ENCODE measurements at places on chromosomes 6 and 20.

DNA sequence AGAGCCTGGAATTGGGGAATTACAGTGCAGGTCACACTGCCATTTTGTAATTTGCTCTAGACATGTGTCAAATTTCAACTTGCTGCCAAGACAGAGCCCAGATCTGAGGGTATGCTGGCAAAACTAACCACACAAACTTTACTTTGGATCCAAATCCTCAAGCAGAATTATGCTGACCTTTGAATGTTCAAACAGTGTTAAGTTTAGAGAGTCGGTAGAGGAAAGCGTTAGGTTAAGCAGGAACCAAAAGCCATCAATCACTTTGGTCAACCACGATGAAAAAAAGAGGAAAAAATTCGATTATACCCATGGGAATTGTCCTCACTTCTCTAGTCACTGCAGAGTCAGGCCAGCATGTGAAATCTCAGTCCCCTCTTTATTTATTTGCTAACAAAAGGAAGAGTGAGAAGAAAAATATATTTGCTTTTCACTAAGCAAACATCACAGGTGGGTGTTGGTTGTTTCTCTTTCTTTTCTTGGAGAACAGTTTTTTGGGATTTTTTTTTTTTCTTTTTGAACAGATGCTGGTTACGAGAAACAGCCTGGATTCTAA lies 105.1 kb upstream of the ADGRF1 start:
- DNase-seq = no peak

- no peak for DNase-seq
Observed at GRCh38 chr6:53263917-53264316, 84.8 kb downstream of the ELOVL5 start.

DNA sequence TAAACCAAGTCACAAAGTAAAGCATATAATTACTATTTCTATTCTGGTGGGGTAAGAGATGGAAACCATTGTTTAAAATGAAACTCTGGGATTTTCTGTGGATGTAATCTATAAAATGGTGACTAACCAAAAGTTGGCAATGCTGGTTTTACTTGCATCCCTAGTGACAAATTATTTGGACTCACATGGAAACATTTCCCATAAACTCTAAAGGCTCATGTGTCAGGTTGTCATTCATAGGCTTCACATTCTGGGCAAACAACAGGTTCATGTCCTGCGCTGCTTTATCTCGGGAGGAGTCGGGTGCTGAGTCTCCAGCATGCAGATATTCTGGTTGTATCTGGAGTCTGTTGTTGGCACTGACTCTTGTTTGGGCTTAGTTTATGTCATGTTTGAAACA lies 98.0 kb upstream of the SCP2D1 start:
- DNase-seq = no peak

DNA sequence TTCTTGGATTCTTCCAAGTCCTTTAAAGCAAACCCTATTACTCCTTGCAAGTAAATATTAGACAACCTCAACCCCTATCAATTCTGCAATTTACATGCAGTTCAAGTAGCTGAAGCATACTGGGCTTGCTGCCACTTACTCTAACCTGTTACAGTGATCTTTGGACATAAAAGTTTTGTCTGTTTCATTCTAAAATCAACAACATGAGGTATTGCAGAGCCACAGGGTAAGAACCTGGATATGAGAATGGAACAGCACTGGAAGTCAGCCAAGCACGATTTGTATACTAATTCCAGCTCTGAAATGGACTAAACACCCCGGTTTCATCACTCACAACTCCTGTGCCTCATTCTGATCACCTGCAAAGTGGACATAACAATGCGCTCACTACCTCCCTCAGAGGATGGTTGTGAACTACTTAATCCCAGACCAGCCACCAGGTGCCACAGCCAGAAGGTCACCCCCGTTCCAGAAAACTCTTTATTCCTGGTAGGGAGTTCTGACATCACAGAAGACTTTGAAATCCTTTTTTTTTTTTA lies 270.0 kb downstream of the ADGB start:
- DNase-seq = no peak

DNA sequence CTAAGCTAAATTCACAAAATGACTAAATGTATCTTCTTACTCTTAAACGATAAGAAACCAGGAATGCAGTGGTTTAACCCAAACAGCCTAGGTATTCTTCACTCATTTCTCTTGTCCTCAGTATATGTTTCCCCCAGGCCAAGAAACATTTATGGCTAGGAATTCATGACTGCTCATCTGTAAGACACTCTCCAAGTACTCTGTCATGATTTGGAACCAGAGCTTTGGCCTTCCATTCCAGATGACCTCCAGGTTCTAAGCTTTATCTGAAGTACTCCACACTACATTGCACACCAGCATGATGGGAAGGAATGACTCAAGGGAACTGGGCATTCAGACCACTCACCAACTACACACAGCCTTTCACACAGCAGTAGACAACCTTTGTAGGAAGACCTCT lies 29.3 kb downstream of the NT5E start:
- DNase-seq = no peak

GRCh38 chr20:63787302-63787701 lies 43.8 kb downstream of the ZBTB46 start:
- DNase-seq = no peak

DNA sequence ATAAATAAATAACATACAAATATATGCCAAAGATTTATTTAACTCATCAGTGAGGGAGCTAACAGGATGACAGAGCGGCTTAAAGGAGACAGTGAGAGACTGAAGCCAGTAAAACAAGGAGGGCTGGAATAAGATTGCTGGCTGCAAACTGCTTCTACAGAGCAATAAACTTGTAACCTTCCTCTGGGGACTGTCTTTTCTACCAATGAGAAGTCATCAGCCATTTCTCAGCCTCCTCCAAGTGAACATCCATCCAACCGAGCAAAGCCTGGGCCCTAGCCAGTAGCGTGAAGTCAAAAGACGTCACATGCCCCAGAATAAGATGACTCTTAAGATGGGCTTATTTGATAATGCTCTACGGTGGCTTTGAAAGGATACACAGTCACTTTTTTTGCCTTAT lies 42.5 kb downstream of the CPXM1 start:
- DNase-seq = no peak

- DNase-seq = peak; percentile 9
Observed at GRCh38 chr20:35625584-35626385, 10.2 kb downstream of the SPAG4 start.

DNA sequence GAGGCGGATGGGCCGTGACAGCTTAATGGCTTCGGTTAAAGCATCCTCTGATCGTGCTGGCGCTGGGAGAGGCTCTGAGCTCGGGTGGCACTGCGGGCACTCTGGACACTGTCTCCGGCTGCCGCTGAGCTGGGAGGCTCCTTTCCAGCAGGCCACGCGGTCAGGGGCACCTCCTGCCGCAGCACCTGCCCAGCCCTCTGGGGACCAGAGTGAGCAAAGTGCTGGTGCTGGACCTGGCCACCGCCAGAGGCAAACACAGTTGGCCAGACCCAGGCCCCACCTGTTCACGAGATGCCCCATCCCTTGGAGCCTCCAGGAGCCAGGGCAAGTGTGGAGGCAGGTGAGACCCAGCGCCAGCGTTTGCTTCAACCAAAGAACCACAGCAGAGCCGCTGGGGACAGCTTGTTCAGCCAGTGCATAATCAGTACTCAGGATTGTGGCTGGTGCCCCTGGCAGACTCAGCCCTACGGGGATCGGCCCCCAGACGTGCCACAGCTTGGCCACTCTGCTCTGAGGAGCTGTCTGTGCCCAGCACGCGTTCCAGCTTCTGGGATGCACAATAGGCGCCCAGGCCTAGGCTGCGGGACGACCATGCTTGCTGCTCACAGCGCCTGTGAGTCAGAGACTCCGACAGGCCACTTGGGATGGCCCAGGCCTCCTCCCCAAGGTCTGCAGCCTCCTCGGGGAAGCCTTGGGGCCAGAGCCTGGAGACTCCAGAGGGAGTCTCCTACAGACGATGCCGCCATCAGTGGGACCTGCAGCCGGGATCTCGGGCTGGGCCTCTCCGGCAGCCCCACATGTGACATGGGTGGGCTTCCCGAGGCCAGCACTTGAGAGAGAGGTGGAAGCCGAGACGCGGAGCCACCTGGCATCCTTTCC lies 38.2 kb upstream of the SLCO4A1 start:
- DNase-seq = no peak

GRCh38 chr20:1685304-1686052 lies 27.9 kb upstream of the SIRPG start:
- no peak for DNase-seq

DNA sequence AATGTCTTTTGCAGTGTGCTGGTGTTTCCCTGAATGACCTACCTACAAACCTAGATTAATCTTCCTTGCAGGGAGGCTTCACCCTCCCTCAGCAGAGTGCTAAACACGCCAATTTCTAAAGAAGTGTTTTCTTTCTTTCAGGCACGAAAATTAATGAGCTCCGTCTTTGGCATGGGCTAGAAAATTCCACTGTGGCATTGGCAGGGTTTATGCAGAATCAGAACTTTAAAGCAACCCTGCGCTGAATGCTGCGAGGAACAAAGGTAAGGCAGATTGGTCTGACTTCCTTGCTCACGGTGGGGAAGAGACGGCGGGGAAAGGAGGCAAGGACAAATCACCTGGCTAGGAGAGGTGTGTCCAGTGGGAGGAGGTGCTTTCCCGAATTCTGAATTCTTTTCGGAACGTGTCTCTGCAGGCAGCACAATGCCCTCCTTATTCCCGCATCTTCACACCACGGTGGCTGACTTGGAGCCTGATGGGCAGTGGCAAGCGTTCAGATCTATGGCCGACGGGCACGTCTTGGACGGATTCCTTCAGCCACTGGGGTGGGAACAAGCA lies 6.2 kb upstream of the BANF2 start:
- no peak for DNase-seq

- peak; percentile 69 for DNase-seq
Observed at GRCh38 chr20:58308680-58309527, 611 bp upstream of the RAB22A start.

GRCh38 chr6:15658181-15658744 lies 4.6 kb downstream of the DTNBP1 start:
- DNase-seq = no peak

DNA sequence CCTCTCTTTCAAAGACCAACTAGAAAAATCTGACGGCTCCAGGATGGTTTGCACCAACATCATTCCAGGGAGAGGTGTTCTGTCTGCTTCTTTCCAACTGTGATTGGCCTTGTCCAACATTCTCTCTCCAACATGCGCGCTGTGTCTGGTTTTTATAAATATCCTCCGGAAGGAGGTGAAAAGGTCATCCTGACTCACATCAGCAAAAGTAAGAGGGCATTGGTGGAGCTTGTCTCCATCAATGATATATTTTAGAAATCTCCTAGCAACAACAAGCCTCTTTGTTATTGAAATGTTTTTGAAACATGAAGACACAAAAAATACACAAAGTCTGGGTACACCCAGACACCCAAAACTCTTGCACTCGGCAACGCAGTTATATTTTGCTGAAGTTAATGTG lies 475.3 kb upstream of the JARID2 start:
- no peak for DNase-seq

GRCh38 chr6:35727231-35727934 lies 9.4 kb upstream of the ARMC12 start:
- peak; percentile 69 for DNase-seq

DNA sequence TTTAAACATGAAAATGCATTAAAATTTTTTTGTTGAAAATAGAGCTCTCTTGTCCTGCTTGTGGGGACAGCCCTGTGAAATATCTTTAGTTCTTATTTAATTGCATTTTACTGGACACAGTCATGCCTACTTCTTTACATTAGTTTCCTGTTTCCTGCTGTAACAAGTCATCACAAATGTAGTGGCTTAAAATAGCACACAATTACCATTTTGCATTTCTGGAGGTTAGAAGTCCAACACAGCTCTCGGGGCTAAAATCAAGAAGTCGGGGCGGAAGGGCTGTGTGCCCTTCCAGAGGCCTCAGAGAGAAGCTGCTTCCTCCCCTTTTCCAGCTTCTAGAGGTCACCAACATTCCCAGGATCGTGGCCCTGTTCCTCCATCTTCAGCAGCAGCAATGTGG lies 29.4 kb downstream of the PNLDC1 start:
- no peak for DNase-seq

DNA sequence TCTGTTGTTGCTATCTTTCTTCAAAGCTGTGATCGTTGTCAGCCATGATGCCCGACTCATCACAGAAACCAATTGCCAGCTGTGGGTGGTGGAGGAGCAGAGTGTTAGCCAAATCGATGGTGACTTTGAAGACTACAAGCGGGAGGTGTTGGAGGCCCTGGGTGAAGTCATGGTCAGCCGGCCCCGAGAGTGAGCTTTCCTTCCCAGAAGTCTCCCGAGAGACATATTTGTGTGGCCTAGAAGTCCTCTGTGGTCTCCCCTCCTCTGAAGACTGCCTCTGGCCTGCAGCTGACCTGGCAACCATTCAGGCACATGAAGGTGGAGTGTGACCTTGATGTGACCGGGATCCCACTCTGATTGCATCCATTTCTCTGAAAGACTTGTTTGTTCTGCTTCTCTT lies 19.3 kb downstream of the ABCF1 start:
- no peak for DNase-seq

- DNase-seq = no peak
Observed at GRCh38 chr6:74936886-74937285, 269.0 kb downstream of the COL12A1 start.

- no peak for DNase-seq
Observed at GRCh38 chr6:43834528-43835155, 64.6 kb downstream of the VEGFA start.

DNA sequence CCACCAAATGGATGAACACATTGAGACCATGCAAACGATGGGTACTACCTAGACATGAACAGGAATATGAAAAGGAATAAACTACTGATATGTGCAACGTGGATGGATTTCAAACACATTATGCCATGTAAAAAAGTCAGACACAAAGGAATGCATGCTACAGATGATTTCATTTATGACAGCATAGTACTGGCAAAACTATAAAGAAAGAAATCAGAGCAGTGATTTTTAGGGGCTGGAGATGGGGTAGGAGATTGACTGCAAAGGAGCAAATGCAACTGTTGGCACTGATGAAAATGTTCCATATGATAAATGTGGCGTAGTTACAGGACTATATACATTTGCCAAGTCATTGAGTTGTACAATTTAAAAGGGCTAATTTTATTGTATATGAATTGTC lies 13.4 kb upstream of the COL12A1 start:
- no peak for DNase-seq

GRCh38 chr20:53078761-53079160 lies 106.6 kb downstream of the TSHZ2 start:
- no peak for DNase-seq

DNA sequence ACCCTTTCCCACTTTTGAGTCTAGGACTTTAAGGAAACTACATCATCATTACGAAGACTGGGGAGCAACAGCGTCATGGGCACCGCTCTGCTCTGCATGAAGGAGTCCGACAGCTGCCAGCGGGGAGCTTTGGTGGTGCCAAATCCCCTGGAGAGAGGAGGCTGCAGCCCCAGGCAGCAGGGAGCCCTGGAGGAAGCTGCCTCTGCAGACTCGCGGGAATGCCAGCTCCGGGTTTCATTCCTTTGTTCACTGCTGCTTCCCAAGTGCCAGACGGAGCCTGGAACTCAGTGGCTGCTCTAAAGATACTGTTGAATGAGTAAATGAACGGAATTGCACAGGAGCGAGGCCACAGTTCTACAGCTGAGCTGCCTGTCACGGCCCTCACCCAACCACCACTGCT lies 196.5 kb upstream of the THBS2 start:
- DNase-seq = no peak

DNA sequence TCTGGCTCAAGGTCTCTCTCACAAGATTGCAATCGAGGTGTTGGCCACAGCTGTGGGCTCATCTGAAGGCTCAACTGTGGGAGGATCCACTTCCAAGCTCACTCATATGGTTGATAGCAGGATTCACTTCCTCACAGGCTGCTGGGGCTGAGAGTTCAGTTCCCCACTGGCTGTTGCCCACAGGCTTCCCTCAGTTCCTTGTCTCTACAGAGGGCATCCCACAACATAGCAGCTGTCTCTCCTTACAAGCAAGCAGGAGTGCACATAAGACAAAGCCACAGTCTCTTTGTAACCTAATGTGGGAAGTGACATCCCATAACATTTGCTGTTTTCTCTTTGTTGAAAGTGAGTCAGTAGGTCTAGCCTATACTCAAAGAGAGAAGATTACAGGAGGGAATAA lies 14.0 kb downstream of the SPATS1 start:
- no peak for DNase-seq

Data from stimulated activated CD8-positive, alpha-beta memory T cell treated with anti-CD3 and anti-CD28 coated beads, Interleukin-4, amount 100 ng/mL, for 48 hours (primary cell).